Dermis blood vessel endothelial cell (primary cell): ENCODE measurements at places on chromosomes 13 and 19. TPM values are rescaled to one million over a fixed set of nuclear protein-coding genes. Genes with fewer than 3 reads are reported as not detected.

DNA sequence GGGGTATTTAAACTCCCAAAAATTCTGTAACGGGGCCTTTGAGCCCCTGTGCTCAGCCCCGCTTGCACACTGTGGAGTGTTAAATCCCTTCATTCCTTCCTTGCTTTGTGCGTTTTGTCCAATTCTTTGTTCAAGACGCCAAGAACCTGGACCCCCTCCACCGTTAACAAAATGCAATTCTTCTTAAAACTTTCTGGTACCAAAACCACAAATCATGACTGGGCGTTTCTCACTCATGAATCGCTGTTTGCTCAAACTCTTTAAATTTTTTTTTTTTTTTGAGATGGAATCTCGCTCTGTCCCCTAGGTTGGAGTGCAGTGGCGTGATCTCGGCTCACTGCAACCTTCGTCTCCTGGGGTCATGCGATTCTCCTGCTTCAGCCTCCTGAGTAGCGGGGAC is 881 bp downstream of the ZNF20 start:
- no peak for DNase-seq

DNA sequence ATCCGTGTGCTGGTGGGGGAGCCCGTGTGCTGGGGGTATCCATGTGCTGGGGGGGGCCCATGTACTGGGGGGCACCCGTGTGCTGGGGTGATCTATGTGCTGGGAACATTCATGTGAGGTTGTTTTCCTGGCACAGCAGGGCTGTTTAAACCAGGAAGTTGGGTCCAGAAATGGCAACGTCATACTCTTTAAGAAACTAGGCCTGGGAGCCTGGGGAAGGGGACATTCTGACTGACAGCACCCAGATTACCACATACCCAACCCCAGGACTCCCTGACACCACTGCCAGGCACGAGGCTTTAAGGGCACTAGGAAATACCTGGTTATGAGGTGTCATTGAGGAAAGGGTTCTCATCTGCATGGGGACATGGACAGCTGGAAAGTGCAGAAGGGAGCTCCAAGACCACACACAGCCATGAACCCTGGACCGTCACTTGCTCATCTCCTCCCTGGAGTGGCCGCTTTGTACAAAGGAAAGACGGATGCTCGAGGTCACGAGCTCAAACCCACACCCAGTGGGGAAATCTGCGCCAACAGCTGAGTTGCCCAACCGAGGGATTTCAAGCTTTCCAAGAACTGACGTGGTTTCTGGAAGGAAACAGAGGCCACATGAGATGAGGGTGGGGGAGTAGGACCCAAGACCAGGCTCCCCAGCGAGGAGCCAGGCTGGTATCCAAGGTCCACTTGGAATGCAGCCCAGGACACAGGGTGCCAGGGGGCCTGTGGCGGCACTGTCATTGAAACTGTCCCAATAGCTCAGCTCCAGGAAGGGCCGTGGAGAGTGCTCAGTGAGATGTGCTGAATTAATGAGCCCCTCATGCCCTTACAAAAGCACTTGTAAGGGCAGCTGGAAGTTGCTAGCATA is 40.9 kb downstream of the RAB20 start:
- no peak for DNase-seq

DNA sequence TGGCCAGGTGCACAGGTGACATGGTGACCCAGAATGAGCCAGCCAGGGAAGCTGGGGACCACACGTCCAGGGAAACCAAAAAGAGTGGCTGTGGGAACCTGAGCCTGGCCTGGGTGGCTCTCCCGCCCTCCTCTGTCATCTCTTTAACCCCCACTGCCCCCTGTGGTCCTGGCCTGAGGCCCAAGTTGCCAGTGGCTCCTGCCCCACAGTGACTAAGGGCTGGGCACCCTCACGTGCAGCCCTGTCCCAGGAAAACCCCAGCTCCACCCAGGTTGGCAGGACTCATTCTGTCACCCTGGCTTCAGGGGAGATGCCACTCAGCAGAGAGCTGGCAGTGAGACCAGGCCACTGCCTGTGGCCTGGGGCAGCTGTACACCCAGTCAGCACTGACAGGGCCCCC is 30.6 kb upstream of the ISYNA1 start:
- DNase-seq = no peak

DNA sequence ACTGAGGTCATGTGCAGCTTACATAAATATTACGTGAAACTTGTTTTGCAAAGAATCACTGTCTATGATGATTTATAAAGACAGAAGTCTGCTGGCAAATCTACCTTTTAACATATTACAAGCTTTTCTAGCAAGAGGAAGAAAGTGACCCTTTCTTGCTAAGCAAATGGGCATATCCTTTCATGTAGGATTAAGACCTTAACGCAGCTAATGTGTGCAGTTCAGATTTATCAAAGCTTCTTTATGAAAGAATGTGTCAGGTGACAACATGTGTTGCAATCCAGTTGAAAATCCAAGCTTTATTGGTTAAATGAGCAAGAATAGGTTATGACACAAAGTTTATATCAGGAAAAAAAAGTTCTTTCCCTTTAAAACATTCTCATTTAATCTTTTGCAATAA is 115.6 kb upstream of the NBEA start:
- no peak for DNase-seq

DNA sequence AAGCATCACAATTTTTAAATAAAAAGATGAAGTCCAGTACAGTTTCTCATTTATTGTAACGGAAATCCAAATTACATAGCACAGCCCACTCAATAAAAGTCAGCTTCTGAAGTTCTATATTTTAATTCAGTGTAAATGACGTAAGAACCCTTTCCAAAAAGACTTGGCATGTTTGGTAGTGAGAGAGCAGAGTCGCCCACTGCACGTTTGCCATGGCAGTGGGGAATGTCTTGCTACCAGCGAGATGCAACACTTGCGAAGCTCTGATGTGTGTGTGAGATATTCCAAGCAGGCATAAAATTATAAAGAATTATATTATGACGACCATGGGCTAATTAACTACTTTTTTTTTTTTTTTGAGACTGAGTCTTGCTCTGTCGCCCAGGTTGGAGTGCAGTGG is 190.1 kb downstream of the SLC7A1 start:
- DNase-seq = no peak

- peak; percentile 19 for DNase-seq
Measured at GRCh38 chr19:40663695-40664692, 26.5 kb downstream of the NUMBL start.

Gene TMTC4
- total RNA-seq = 20.1 and 44.8 TPM in 2 replicates

Gene S1PR4
- total RNA-seq = 2.1 and 2.2 TPM in 2 replicates

Gene SIGLEC5
- not detected in 2 replicates for total RNA-seq

Gene KLF1
- 0.17 TPM in 1 of 2 replicates, not detected in the other for total RNA-seq

Gene SRRM5
- total RNA-seq = 0.05 and 0.17 TPM in 2 replicates
